ENCODE measurements at places on chromosomes 12 and 14.
A peak's percentile ranks its signal among the peaks of the same experiment; 100 is the strongest.

- no peak for DNase-seq
These were observed 388.9 kb downstream of the SOX5 start for GRCh38 chr12:23560611-23561010.

DNA sequence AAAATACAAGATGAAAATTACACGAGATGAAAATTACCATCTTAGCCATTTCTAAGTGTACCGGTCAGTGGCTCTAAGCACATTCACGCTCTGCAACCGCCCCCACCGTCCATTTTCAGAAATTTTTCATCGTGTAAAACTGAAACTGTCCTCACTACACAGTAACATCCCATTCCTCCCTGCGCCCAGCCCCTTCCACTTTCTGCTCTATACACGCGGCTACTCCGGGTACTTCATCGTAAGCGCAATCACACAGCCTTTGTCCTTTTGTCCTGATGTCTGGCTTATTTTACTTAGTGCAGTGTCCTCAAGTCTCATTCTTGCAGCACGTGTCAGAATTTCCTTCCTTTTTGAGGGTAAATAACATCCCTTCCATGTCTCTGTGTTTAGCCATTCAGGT, 3.6 kb upstream of the GPR132 start:
- DNase-seq = no peak

DNA sequence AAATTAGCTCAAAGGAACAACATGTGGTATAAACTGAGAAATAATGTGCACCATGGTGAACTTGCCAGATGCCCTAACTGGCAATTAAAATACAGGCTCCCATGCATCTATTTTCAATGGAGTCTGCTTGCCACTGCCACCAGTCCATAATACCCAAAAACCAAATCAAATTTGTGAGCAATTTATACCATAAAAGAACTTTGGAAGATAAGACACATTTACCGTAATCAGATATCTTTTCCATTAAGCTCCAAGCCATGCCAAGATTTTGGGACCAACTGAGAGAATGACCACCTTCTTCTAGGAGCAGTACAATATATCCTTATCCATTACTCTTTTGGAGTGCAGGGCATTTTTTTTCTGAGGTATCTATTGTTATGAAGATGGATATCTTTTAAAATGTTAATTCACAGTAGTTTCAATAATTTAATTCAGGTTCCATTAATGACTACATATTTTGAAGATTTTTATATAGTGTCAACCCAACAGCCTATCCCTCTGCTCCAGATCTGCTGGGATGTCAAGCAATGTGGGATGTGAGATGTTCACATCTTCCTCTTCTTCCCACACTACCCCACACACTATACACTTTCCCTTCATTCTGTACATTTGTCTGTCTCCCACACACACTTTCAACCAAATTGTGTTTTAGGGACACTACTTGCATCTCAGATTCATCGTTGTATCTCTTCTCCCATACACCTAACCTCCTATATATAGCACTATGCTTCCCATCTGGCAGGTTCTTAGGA, 53.3 kb downstream of the KIF21A start:
- no peak for DNase-seq

DNA sequence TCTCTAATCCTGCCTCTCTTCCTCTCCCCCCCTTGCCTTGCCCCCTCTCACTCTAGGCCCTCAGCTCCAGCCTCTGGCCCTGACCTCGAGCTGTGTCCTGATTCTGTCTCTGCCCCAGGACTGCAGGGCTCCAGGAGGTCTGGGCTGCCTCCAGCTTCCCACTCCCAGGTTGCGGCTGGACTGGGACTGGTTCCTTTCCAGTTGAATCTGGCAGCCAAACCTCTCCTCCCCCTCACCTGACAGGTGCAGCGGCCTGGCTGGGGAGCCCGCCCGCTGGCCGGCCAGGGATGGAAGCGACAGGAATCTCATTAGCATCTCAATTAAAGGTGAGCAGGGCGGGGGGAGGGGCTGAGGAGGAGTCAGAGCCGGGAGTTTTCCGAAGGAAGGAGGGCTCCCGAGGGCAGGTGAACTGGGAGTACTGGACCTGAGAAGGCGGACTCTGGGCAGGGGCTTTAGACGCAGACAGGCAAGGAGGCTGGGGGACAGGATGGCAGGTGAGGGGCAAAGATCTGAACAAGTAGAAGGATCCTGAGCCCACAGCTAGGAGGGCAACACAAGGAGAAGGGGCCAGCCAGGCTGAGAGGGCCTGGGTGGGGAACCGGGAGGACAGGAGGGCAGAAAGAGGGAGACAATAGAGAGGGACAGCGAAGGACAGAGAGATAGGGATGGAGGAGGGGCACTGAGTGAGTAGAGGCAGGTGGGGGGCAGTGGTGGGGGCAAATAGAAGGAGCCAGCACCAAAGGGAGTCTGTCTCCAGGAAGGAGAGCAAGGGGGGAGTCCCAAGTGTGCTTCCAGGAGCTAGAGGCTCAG, at the start of gene SCNN1A:
SCNN1A (minus strand) TSS at position 295 of the 810 bp plus-strand sequence. CDS start 780 bp downstream, outside the sequence.
- no peak for DNase-seq

DNA sequence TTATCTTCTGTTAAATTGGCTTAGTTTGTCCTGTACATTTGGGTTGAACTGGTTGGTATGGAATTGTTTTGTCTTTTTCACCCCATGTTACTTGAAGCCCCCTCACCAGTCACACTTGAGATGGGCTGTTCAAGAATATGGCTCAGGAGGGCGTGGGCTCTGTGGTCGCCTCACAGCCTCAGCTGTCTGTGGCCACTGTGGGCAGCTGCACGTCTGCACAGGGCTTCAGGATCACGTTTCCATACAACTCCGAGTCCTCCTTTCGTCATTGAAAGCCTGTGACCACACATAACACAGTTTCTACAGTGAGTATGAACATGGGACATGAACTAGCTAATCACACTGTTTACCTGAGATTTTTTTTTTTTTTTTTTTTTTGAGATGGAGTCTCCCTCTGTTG, 81.3 kb downstream of the MOK start:
- no peak for DNase-seq

- no peak for DNase-seq
These were observed 432 bp downstream of the C14orf93 start for GRCh38 chr14:23009483-23009938.

DNA sequence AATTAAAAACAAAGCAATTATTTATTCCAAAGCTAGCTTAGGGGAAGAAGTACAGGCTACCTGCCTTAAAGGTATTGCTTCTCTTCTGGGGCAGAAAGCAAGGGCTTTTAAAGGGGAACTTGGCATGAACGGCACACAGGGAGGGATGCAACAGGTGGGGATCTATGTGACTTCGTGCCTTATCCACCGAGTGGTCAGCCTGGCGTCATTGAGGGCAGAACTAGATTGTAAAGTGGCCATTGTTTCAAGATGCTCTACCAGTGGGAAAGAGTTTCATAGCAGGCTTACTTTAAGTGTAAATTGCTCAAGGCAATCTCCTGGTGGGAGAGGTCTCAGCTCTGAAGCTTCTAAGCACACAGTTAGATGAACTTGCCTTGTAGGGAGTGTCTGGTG, 360.4 kb downstream of the ATP23 start:
- no peak for DNase-seq

GRCh38 chr12:89648211-89648930, 60.3 kb downstream of the ATP2B1 start:
- DNase-seq = no peak

GRCh38 chr12:19545301-19545700, 106.0 kb downstream of the AEBP2 start:
- DNase-seq = no peak

DNA sequence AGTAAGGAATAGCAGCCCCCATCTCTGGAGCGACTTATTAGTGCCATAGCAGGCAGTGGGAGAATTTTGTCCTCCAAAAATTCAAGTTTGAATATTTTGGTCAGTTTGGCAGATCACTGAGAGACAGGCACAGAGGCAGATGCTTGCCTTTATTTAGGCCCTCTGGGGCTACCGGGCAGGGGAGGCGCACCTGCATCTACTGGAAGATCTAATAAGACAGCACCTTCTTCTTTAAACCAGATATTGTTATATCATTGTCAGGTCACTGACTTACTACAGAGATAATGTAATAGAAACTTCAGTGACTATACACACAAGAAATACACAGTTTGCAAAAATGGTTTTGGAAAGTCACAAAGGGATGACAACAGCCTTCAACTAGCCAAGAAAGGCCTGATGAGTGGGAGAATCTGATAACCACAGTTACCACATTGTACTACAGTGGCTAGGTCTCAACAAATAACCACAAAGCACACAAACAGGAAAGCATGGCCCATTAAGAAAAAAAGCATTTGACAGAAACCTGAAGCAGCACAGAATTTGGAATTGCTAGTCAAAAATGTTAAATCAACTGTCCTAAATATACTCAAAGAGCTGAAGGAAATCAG, 56.8 kb downstream of the CDK17 start:
- DNase-seq = no peak

DNA sequence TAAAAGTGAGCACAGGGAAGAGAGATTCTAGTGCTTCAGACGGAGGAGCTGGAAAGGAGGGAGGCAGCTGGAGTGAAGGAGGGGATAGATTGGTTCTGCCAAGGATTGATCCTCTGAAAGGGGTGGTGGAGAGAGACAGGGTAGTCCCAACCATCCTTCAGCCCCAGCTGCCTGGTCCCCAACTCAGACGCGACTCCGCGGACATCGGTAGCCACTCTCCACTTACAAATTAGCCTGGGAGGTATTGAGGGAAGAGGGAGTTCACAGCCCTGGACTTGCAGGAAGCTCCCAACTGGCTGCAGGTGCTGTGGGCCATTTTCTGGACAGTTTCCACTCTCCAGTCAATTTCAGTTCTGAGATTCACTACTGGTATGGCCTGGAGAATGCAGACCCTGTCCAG, 1.2 kb downstream of the PLEKHD1 start:
- DNase-seq = no peak

- DNase-seq = peak; percentile 6
These were observed 2.0 kb upstream of the ART4 start for GRCh38 chr12:14845350-14845750.

GRCh38 chr14:64628940-64629408, 75.2 kb upstream of the PLEKHG3 start:
- no peak for DNase-seq

GRCh38 chr14:91912035-91912434, 35.5 kb downstream of the FBLN5 start:
- no peak for DNase-seq

GRCh38 chr12:46723629-46724419, 102.0 kb downstream of the SLC38A4 start:
- DNase-seq = no peak

DNA sequence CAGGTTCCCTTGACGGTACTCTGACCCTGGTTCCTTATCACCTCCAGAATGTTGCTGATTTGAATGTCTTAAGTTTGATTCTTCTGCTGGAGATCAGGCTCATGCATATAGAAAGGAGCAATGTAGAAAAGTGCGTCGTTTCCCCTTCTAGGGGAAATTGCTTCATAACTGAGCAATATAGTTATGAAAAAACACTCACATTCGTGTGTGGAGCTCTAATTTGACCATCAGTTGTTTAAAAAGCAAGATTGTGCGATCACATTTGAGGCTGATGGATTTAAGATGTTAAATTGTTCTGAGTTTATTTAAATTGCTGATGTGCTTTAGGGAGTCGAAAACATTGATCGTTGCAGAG, 19.2 kb downstream of the PELI2 start:
- no peak for DNase-seq

- no peak for DNase-seq
These were observed 196.6 kb downstream of the GLT1D1 start for GRCh38 chr12:129049917-129050316.

GRCh38 chr12:80935111-80935510, 2.6 kb downstream of the LIN7A start:
- no peak for DNase-seq

GRCh38 chr12:72017054-72017651, 78.5 kb downstream of the TPH2 start:
- peak; percentile 24 for DNase-seq

GRCh38 chr12:54831631-54832030, 22.7 kb upstream of the MUCL1 start:
- DNase-seq = no peak

DNA sequence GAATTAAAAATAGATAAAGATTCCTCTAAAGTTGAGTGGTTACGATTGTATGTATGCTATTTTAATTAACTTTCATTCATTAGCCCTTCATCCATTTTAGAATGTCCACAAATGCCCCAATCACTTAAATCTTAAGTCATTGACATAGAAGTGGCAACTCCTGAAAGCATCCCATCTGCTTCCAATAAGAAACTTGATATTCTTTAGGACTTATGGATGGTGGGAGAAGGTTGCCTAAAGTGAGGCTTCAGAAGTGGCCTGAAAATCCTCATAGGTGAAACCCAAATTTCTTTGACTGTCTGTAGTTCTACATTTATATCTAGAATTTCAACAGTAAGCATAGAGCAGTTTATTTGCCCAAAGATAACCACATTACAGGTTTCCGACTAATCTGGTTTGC, 161.7 kb upstream of the HMGA2 start:
- no peak for DNase-seq

GRCh38 chr14:68941820-68942219, 37.3 kb downstream of the ACTN1 start:
- no peak for DNase-seq

- DNase-seq = no peak
These were observed 21.9 kb upstream of the CDCA4 start for GRCh38 chr14:105042813-105043212.

DNA sequence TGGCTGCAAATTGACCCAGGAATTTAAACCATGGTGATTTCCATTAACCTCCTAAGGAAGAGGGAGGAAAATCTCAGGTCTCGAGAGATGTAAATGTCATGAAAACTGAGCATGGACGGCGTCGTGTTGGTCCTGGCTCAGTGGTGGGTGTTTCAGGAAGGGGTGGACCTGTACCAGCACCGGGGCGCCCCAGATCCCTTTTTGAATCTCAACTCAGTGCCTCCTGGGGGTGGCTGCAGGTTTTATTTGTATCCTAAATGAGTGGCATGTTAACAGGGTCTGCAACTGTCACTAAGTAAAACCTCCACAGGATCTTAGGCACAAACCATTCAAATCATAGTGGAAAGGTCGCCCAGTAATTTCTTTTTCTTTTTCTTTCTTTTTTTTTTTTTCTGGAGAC, 101.3 kb downstream of the ASCL4 start:
- no peak for DNase-seq

DNA sequence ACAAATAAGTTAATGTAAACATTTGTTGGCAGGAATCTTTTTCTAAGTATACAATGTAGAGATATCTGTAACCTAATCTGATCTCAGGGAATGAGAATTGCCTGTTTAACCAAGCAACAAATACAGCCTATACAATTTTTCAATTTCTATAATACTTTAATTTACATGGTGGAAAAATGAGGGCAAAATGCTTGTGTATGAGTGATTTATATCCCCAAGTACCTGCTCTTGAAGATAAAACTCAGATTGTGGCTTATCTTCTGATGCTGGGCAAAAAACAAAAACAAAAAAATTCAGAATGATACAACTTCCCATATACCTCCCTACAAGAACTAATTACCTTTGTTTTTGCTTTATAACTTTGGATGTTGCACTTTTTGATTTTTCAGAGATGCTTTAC, 2.2 kb downstream of the CNOT2 start:
- no peak for DNase-seq
